Fibroblast of the aortic adventitia (primary cell): ENCODE measurements at places on chromosomes 3 and 15. TPM values are rescaled to one million over a fixed set of nuclear protein-coding genes. Genes with fewer than 3 reads are reported as not detected.

Gene AEN
- 20.8 and 36.6 TPM in 2 replicates for total RNA-seq

Gene TMA7
- total RNA-seq = 234 and 390 TPM in 2 replicates

Gene TRPC1
- 26.1 and 26.7 TPM in 2 replicates for total RNA-seq

Gene SAMD7
- not detected in 2 replicates for total RNA-seq

Gene SENP7
- total RNA-seq = 19.5 and 24.0 TPM in 2 replicates

Gene NR2F2
- 15.5 and 20.2 TPM in 2 replicates for total RNA-seq

Gene SLC7A14
- total RNA-seq = 3.7 and 6.1 TPM in 2 replicates

Gene TXNRD3
- 13.2 and 27.9 TPM in 2 replicates for total RNA-seq

Gene ADAMTS9
- 0.54 and 3.7 TPM in 2 replicates for total RNA-seq

Gene NEK10
- total RNA-seq = 13.1 and 27.1 TPM in 2 replicates

Gene DISP2
- 0.08 and 0.36 TPM in 2 replicates for total RNA-seq

Gene TGM5
- not detected in 2 replicates for total RNA-seq

Gene ADGRG7
- not detected in 2 replicates for total RNA-seq

Gene MESP2
- 1.3 and 2.9 TPM in 2 replicates for total RNA-seq

Gene PLXNA1
- 38.4 and 62.4 TPM in 2 replicates for total RNA-seq
